ENCODE measurements at places on chromosomes 1 and 21. TPM values are rescaled to one million over a fixed set of nuclear protein-coding genes. Genes with fewer than 3 reads are reported as not detected.
A peak's percentile ranks its signal among the peaks of the same experiment; 100 is the strongest.

The CHI3L2 gene
- 9.9 TPM for total RNA-seq

DNA sequence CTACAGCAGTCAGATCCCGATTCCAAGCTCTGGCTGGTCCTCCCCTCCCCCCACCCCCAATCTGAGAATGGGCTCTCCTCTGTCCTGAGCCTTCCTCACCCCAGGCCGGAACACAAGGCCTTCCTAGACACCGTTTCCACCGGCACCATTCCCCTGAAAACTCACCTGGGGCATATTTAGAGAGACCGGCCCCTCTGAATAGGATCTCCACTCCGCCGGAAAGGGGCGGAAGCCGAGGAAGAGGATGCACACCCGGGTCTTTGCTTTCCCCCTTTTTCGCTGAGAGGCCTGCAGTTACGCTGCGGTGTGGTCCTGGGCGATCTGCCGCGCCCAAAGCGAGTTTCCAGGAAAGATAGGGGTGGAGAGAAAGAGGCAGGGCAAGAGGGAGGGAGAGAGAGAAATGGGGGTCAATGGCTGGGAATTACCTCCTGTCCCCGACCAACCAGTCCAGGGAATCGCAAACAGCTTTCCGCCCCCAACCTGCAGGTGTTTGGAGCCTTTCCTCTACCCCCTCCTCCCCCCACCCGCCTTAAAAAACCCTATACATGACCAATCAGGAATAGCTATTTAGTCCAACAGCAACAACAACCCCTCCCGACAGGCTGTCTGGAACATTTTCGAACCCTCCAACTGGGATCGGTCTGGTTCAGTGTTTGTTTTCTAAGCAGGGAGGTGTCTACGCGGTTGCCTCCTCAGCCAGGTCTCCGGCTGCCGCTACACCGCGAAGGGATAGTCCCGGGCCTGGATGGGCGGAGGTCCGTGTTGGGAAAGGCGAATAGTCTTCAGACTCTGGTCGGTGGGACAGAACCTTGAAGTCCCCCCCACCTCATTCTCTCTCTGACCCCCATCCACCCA, 2.8 kb downstream of the TAL1 start:
- peaks cover 55% of the 10 kb centered on the region for H3K4me1 ChIP-seq
- peak overlapping the region; percentile 40 for H3K4me3 ChIP-seq
- H3K27me3 ChIP-seq: peaks cover 29% of the 10 kb centered on the region
- H3K27ac ChIP-seq: peak overlapping the region; percentile 81
- no peaks in the 10 kb centered on the region for H3K36me3 ChIP-seq
- DNase-seq: no peak

The ADAMTS5 gene
- 6.1 TPM for total RNA-seq

- H3K4me1 ChIP-seq: no peaks in the 10 kb centered on the region
- H3K27me3 ChIP-seq: no peaks in the 10 kb centered on the region
- H3K36me3 ChIP-seq: no peaks in the 10 kb centered on the region
- DNase-seq: no peak
- no peak overlapping the region for H3K4me3 ChIP-seq
These were observed 219.3 kb downstream of the C1orf94 start for GRCh38 chr1:34396042-34396441.

The LCE1F gene
- not detected for total RNA-seq

DNA sequence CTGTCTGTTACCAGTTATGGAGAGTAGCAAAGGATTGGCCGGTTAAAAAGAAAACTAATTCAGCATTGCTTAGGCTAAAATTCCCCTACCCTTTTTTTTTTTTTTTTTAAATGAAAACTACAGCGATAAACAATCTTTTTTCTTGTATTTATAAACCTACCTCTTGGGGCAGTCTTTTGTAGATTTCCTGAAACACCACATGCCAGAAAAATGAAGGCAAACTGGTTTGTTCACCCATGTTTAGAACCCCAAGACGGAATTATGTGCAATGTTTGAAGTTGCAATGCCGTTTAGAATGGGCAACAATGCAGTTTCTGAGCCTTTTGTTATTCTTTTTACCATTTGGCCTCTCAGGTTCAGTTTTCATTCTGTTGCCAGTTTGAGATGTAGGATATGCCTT, 59.1 kb downstream of the PRDM2 start:
- no peaks in the 10 kb centered on the region for H3K4me1 ChIP-seq
- H3K4me3 ChIP-seq: no peak overlapping the region
- H3K27ac ChIP-seq: no peak overlapping the region
- no peak for DNase-seq

GRCh38 chr1:25113086-25113485, 119.2 kb downstream of the SYF2 start:
- no peak for DNase-seq
- no peaks in the 10 kb centered on the region for H3K4me1 ChIP-seq
- no peak overlapping the region for H3K4me3 ChIP-seq
- no peak overlapping the region for H3K27ac ChIP-seq
- no peaks in the 10 kb centered on the region for H3K27me3 ChIP-seq

DNA sequence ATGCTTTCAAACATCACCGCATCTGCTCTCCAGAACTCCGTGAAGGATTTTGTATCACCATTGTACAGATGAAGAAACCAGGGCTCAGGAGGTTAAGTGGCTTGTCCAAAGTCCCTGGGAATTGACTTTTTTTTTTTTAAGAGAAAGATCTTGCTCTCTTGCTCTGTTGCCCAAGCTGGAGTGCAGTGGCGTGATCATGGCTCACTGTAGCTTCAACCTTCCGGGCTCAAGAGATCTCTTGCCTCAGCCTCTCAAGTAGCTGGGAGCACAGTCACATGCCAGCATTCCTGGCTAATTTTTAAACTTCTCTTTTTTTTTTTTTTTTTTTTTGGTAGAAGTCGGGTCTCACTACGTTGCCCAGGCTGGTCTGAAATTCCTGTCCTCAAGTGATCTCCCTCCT, 6.9 kb upstream of the TAS1R2 start:
- no peaks in the 10 kb centered on the region for H3K27me3 ChIP-seq
- H3K4me1 ChIP-seq: no peaks in the 10 kb centered on the region
- H3K27ac ChIP-seq: no peak overlapping the region
- H3K36me3 ChIP-seq: no peaks in the 10 kb centered on the region

The EFNA3 gene
- 3.2 TPM for total RNA-seq

- H3K27ac ChIP-seq: peak overlapping the region; percentile 60
- DNase-seq: no peak
- no peaks in the 10 kb centered on the region for H3K4me1 ChIP-seq
- no peaks in the 10 kb centered on the region for H3K27me3 ChIP-seq
- peak overlapping the region; percentile 57 for H3K4me3 ChIP-seq
- no peaks in the 10 kb centered on the region for H3K36me3 ChIP-seq
These were observed 100.8 kb upstream of the SLC45A1 start for GRCh38 chr1:8217011-8217711.

- peak overlapping the region; percentile 100 for H3K27ac ChIP-seq
- H3K36me3 ChIP-seq: peaks cover 11% of the 10 kb centered on the region
- DNase-seq: no peak
These were observed 2.9 kb downstream of the JUN start for GRCh38 chr1:58780836-58781452.

- H3K27ac ChIP-seq: no peak overlapping the region
- H3K4me3 ChIP-seq: no peak overlapping the region
- H3K4me1 ChIP-seq: peaks cover 6% of the 10 kb centered on the region
These were observed 213.8 kb upstream of the TMEM51 start for GRCh38 chr1:14939527-14940284.

- no peaks in the 10 kb centered on the region for H3K27me3 ChIP-seq
- peak overlapping the region; percentile 62 for H3K27ac ChIP-seq
- H3K4me3 ChIP-seq: no peak overlapping the region
- H3K36me3 ChIP-seq: no peaks in the 10 kb centered on the region
These were observed 26.4 kb downstream of the ABCA4 start for GRCh38 chr1:94094469-94095111.

The OR4F16 gene
- total RNA-seq: not detected

DNA sequence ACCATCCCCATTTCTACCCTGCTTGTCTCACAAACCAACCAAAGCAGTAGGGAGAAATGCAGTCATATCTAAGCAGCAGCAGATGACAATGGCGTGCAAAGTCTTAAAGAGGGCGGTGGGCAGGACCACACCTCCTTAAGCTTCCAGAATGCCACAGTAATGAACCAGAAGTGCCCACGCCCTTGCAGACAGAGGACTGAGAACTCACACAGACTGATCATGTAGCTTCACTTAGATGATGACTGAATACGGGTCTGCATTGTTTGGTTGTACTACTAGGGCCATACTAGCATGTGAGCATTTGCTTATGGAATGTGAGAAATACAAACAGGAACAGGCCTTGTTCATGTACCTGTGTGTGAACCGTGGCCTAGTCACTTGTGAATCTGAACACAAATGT, 246.0 kb downstream of the RPS6KC1 start:
- no peak for DNase-seq
- no peak overlapping the region for H3K27ac ChIP-seq
- H3K27me3 ChIP-seq: no peaks in the 10 kb centered on the region
- no peaks in the 10 kb centered on the region for H3K36me3 ChIP-seq
- H3K4me1 ChIP-seq: no peaks in the 10 kb centered on the region

The FAM72C gene
- 0.33 TPM for total RNA-seq

DNA sequence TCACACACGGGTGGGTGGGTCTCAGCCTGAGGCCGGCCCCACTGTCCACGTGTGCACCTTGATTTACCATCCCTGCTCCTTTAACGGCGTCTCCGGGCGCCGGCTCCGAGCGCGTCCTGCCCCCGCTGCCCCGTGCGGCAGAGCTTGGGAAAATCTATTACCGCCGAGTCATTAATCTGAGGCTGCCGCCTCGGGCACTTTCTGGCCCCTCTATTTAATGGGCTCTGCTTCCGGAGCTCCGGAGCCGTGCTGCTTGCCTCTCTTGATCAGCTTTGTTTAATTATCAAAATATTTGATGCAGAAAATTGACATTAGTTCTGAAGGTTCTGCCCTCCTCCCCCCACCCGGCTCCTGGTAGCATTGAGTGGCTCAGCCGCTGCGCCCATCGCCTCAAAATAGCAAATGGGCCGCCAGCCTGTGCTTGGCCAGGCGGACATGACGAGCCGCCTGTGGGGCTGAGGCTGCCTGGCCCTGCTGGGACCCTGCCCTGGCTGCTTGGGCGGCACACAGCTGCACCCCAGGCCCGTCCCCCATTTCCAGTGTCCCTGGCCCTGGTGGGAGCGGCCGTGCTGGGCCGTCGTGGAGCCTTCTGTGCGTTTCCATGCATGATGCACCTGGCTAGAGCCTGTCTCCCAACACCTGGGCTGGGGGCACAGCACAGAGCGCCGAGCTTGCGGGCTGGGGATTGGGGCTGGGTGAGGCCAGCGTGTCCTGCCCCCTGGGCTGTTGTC, 81.6 kb upstream of the TTC34 start:
- no peak for DNase-seq
- H3K36me3 ChIP-seq: no peaks in the 10 kb centered on the region

GRCh38 chr1:147218606-147219005, 6.5 kb downstream of the FMO5 start:
- no peaks in the 10 kb centered on the region for H3K4me1 ChIP-seq
- H3K27ac ChIP-seq: no peak overlapping the region
- H3K36me3 ChIP-seq: no peaks in the 10 kb centered on the region
- no peak overlapping the region for H3K4me3 ChIP-seq
- no peaks in the 10 kb centered on the region for H3K27me3 ChIP-seq

GRCh38 chr1:2345297-2346075, 45.9 kb downstream of the MORN1 start:
- DNase-seq: no peak
- H3K4me3 ChIP-seq: no peak overlapping the region
- no peak overlapping the region for H3K27ac ChIP-seq
- H3K36me3 ChIP-seq: no peaks in the 10 kb centered on the region
- no peaks in the 10 kb centered on the region for H3K27me3 ChIP-seq
- no peaks in the 10 kb centered on the region for H3K4me1 ChIP-seq

GRCh38 chr1:160708118-160708517, 3.5 kb downstream of the CD48 start:
- no peak overlapping the region for H3K4me3 ChIP-seq
- H3K27ac ChIP-seq: no peak overlapping the region
- no peaks in the 10 kb centered on the region for H3K36me3 ChIP-seq
- no peaks in the 10 kb centered on the region for H3K4me1 ChIP-seq
- no peak for DNase-seq

- no peaks in the 10 kb centered on the region for H3K27me3 ChIP-seq
- H3K27ac ChIP-seq: no peak overlapping the region
- DNase-seq: no peak
- H3K4me3 ChIP-seq: no peak overlapping the region
- H3K36me3 ChIP-seq: peaks cover 86% of the 10 kb centered on the region
- no peaks in the 10 kb centered on the region for H3K4me1 ChIP-seq
These were observed 12.2 kb downstream of the UTP25 start for GRCh38 chr1:209839875-209840546.

- no peak overlapping the region for H3K4me3 ChIP-seq
- no peaks in the 10 kb centered on the region for H3K4me1 ChIP-seq
- no peaks in the 10 kb centered on the region for H3K27me3 ChIP-seq
These were observed 42.0 kb upstream of the COL6A1 start for GRCh38 chr21:45939521-45940045.

DNA sequence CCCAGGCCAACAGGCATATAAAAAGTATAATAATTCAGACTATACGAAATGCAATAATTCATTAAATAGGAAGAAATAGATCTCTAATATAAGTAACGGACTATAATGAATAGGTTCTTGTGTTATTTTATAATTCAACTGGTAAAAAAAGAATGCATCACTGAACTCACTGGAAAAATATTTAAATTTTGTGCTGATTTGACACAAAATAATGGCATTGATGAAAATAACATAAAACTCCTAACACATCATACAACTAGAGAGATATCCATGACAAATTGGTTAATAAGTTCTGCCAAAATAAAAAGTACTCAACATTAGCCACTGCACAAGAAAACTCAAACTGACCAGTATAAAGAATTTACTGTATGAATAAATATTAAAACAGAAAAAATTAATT, 57.1 kb upstream of the RAB4A start:
- no peaks in the 10 kb centered on the region for H3K27me3 ChIP-seq
- H3K36me3 ChIP-seq: no peaks in the 10 kb centered on the region
- H3K4me3 ChIP-seq: no peak overlapping the region
- H3K4me1 ChIP-seq: no peaks in the 10 kb centered on the region
- DNase-seq: no peak

DNA sequence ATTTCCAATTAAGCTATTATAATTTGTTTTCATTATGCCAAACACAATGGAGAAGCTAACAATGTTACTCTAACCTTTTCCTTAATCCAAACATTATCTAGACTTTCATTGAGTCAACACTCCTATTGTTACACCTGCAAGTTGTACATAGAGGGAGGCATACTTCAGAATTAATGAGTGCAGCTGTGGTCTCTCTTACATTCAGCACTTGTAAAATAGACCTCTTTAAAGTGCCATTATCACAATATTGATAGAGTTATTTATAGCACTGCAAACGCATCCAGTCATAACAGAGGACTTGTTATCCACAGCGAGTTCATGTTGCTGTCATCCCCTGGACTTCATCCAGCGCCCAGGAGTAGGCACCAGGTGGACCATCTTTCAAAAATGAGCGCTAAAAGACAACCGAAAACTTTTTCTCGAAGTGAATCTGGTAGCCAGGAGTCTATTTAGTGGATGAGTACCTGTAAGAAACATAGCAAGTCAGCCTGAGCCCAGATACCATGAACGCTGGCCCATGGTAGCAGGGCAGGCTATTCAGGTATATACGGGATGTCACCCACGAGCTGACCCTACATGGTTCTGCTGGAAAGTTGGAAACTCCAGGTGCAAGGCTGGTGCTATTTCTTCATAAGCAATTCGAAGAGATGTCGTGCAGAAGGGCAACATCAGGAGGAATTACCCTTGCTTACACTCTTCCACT, 70.6 kb upstream of the NFIA start:
- H3K4me3 ChIP-seq: no peak overlapping the region
- no peaks in the 10 kb centered on the region for H3K27me3 ChIP-seq
- H3K36me3 ChIP-seq: no peaks in the 10 kb centered on the region
